Fibroblast of skin of right biceps (primary cell): ENCODE measurements at places on chromosomes 7 and 10.

DNA sequence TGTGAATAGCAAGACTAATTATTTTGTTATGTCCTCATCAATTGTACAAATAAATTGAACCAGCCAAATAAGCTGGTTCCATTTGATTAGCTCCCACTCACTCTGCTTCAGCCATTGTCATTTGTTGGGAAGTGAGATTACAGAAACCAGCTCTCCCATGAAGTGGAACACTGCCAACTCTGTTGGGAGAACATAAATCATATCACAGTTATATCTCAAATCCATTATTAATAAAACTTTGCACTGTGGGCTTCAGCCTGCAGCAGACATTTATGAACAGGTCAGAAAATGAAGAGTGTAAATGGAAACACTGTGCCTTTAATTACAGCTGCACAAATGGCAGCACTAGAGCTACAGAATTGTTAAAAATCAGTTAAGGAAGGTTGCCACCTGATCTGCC lies 46.7 kb upstream of the TEX47 start:
- no peak for DNase-seq

- no peak for DNase-seq
Observed at GRCh38 chr7:55449205-55449991, 84.3 kb downstream of the LANCL2 start.

DNA sequence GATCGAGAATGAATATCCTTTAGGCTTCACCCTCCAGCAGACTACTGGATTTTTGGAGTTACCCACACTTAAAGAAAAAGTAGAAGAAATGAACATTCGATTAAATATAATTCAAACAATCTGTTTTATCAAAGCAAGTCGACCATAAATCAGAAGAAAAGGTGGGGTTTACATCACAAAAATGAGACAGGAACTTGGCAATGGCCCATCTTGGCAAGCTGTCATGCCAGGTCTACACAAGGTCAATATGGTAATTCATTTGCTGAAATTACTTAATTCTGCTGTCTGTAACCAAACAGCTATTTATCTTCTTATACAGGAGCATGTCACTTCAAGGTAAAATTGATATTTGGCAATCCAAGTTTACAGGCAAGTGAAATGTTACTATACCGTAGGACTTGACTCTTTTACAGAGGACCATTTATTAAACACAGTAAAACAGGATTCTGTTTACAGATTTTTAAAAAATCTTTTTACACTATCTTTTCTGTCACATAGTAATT lies 640.6 kb upstream of the NRP1 start:
- no peak for DNase-seq

DNA sequence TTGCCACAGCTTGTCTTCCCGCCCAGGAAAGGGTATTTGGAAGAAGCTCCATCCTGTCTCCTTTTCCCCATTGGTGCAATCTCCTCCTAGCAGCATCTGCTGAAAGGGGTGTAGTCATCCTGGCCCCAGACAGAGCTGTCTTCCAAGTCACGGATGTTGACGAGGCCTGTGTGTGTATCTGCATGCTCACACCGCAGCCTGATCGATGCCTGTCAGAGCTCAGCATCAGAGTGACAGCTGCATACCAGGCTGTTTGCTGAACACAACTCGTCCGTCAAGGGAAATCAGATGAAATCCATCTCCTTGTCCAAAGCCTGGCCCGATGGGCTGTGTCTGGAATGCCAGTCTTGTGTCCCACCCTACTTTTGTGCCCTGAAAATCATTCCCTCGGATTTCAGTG lies 21.2 kb upstream of the LRRC4 start:
- DNase-seq = no peak

- DNase-seq = no peak
Observed at GRCh38 chr10:8173866-8174243, 119.4 kb downstream of the GATA3 start.

DNA sequence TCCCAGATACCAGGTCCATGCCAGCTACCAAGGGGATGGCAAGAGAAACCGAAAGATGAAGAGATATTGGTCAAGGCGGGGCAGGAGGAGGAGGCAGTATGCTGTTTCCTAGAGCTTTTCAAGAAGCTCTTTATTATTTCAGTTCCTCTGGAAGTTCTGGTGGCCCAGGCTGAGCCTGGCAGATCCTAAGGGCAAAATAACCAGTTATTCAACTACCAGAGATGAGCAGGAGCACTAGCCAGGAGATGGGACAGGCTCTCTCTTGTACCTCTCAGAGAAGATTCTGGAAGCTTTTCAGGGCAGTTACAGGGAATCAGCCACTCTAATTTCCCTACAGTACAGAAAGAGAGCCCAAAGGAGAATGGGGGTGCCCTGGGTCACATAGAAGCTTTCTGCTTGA lies 5.3 kb downstream of the DNAJB12 start:
- DNase-seq = no peak

DNA sequence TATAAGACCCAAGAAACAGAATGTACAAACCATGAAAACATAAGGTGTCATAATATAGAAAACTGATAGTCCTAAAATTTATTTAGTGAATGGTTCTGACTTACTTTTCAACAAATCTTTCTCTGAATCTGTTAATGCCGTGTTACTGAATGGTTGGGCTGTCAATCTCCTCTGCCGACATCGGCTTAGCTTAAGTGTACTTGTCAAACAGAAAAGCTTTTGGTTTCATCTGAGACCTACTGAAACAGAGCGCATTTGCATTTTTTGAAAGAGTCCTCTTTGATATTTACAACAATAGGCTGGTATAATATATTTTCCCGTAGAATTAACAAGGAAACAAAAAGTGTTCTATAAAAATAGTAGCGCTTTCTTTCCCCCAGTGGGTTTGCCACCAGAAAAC lies 120.9 kb upstream of the ZNF804B start:
- DNase-seq = no peak
